ENCODE measurements at places on chromosomes 1 and 21.

GRCh38 chr21:43361127-43361492, 65.8 kb downstream of the SIK1 start:
- no peak for DNase-seq

DNA sequence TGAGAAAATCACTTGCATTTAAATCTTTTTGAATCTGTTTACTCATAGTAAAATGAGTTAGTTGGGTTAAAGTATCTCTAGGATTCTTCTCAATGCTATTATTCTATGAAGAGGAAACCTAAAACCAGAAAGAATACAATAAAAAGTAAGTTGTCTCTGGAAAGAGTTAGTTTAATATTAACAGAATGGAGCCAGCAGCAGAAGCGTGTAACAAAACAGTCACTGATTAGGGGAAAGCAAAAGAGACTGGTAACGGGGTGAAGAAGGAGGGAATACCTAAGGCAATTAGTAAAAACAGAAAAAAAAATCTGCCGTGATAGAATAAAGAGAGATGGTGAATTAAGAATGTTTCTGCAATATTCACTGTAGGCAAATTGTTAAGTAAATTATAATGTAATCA, 60.0 kb downstream of the NRDC start:
- DNase-seq = no peak

DNA sequence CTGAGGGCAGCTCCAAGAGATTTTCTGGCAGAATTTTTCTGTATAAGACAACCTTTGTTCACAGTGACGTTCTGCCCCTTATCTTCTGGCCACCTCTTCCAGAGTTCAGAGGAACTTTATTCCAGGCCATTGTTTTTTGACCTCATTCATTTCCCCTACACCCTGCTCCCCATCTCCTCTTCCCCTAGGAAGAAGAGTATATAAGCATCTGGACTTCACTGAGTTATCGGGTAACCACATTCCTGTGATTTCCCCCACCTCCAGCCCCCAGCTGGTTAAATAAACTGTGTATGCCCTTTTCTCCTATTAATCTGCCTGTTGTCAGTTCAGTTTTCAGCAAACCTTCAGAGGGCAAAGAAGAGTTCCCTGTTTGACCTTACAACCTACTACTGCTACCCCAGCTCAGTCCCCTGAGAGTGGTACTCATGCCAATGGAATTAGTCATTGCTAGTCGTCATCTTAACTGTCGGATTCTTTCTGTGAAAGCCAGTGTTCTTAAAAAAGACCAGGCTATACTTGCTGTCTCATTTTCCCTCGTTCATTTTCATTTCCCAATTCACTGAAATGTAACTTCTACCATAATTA, 14.3 kb upstream of the ALG14 start:
- peak; percentile 76 for DNase-seq

DNA sequence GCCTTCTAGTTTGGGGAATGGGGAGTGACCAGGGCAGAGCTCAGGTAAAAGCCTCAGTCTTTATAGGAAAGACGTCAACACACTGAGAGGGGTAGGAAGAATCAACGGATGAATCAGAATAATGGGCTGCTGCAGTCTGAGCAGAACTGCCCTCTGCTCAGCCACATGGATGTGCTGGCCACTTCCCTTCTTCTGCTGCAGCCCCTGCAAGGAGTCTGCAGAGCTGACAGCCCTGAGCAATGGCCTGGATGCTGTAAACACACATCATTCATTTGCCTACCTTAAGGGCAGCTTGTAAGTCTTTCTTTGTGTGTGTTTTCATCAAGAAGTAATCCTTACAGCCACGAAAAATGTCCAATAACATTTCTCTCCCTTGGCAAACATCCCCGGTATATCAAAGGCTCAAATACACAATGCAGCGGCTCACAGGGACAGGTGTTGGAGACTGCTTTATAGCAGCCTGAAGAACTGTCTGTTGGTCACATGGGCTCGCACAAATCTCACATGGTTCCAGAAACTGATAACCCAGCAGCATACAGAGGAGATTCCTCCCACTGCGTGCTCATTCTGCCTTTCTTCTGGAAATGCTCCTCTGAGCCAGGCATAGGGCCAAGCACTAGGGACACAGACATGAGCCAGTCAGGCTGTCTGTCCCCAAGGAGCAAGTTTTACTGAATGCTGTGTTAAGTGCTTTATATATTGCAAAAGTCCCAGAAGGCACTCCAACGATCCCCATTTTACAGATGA, 110.1 kb downstream of the HMGB4 start:
- no peak for DNase-seq

GRCh38 chr1:210232511-210233215, at the start of gene SERTAD4:
SERTAD4 (plus strand) TSS chr1:210232796; CDS start chr1:210237961, 5,165 bp downstream.
- no peak for DNase-seq

DNA sequence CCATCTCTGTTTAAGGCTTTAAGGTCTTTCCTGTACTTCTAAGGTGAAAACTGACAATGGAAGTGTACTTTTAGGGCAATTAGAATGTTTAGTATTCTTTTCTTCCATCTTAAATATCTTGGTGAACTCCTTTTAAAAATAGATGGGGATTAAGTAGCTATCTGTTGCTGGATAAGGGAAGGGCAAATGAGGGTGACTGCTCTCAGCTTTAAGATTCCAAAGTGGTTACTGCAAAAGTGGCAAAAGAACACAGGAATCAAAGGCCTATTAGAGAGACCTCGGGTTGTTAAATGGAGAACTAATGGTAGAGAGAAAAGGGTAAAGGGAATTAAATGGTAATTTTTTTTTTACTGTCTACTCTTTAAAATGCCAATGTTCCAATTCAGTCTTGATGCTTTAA, 774.1 kb upstream of the B3GALT2 start:
- DNase-seq = no peak

DNA sequence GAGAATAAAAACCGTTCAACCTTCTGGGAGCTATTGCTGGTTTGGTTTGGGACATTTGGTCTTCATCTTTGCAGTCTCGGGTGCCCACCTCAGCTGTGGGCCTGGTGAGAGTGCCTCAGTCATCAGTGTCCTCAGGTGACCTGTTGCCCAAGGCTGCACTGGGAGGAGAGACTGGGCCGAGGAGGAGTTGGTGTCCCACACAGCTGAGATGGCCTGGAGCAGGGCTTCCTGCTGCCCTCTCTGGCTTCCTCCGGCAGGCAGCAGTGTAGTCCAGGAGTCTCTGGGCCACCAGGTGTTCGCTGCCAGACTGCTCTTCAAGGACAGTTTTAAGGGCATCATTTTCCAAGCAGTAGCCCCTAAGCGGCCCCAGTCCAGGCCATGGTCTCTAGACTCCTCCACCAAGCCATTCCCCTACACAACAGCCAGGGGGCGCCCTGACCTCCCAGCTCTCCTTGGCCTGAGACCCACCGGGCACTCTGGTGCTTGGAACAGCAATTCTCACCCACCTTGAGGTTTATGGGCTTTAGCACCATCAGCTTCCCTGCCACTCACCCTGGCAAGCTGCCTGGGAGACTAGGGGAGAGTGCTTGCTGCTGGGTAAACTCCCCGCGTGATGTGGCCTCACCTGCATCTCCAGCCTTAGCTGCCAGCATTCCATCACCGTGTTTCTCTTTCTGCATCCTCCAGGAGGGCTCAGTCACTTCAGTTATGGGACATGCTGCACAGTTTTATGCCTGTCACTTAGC, 9.1 kb upstream of the SYTL1 start:
- no peak for DNase-seq

- no peak for DNase-seq
Measured at GRCh38 chr1:228095938-228096337, 7.2 kb downstream of the C1orf35 start.

DNA sequence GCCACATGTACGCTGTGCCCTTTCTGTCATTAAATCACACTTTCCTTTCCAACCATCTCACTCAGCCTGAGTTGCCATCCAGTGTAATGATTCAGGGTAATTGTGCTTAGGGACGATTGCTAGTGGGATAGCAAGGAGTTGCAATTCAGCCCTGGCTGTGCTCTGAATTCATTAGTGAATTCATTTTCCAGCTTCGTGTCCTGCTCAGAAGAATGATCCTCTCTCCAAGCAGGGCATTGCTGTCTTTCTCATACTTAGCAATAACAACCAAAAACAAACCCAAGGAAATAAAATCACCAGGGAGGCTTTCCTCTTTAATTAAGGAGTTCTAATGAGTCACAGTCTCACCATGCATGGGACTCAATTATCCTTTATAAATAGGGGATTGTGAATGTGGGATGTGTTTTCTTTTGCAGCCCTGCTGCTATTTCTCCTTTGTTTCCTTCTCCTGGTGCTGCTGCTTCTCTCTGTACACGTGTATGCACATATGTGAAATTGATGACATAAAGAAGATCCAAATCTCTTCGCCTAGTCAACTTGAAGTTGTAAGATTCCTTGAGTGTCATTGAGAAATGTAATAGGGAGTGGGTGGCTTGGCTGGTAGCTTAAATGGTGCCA, 167.0 kb downstream of the TSEN15 start:
- DNase-seq = no peak

DNA sequence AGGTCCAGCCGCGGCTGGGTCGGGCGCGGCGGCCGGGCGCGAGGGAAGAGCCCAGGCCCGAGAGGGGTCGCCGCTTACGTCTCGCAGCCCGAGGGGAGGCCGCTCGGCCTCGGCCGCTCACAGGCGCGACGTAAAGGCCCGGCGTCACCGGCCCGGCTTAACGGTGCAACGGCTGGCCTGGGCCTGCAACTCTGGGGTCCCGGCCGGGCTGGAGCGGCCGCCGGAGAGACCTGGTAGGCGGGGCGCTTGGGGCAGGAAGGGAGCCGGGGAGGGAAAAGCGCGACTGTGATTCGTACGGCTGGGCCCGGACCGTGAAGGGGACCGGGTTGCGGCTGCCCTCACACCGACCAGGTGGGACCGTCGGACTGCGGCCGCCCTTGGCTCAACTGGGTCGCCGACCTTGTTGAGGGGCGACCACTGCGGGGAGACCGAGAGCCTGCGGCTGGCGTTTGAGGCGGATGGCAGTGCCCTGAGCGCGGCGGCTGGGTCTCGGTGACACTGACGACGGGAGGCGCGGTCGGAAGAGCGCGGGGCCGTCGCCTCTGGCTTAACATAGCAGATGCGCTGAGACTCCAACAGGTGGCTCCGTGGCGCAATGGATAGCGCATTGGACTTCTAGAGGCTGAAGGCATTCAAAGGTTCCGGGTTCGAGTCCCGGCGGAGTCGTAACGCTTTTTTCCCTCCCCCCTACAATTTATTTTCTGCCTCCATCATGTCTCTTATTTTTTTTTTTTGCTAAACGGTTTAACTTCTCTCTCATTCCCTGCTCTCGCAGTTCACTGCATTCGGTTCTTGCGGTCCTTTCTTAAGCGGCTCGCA, 31.8 kb downstream of the DNTTIP2 start:
- DNase-seq = no peak

GRCh38 chr1:228085287-228085951, 2.9 kb downstream of the ARF1 start:
- peak; percentile 57 for DNase-seq

GRCh38 chr1:203769505-203770343, 4.7 kb downstream of the LAX1 start:
- peak; percentile 70 for DNase-seq

DNA sequence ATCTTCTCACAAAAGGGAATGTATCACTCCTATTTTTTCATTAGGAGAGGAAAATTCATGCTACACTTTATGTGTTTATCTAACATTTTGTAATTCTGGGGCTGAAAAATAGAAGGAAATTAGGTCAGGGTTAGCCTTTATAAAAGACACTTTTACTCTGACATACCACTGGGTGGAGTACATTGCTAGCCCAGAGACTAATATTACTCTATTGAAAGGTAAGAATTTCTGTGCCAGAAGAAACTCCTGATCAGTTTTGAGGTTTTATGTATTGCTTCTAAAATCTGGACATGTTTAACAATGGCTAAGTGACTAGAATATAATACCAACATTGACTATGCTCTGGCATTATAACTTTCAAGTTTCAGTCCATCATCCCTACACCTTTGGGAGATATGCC, 724.6 kb downstream of the USP25 start:
- DNase-seq = no peak

GRCh38 chr1:222099746-222100145, 357.9 kb upstream of the DUSP10 start:
- no peak for DNase-seq

DNA sequence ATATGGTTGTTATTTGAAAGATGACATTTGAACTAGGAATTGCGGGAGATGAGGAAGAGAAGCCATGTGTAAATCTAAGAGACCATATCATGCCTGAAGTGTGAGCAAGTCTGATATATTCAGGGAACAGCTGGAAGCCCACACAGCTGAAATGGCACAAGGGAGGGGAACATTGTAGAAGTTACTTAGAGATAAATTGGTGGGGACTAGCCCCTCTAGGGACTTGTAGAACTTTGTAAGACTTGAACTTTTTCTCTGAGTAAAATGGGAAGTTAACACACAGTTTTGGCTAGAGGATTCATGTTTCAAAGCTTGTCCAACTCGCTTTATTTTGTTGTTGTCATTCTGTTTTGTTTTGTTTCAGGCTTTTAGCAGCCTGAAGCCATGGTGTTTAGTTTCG, 216.4 kb downstream of the FMN2 start:
- no peak for DNase-seq

DNA sequence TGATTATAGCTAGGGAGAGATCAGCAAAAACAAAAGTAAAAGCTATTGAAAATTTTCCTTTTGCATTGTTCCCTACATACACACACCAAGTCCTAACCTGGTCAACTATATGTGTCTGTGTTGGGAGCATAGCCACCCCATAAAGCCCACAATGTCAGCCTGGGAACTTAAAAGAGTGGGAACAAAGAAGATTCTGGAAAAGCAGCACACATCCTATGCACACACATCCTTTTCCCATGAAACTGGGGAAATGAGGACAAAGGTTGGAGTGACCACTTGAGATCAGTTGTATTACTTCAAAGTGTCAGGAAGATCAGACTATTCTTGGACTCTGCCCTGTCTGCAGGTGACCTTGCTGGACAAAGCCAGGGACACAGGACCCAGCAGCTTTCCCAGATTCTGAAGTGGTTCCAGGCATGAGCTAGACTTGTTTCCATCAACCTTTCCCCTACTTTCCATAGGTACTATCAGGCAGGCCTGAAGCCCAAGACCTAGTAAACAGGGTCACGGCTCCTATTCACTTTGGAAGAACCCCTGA, 15.9 kb downstream of the TXNIP start:
- no peak for DNase-seq

- peak; percentile 51 for DNase-seq
Measured at GRCh38 chr1:1013105-1013921, at the start of gene ISG15. ISG15 (plus strand) TSS chr1:1013497; CDS start chr1:1013574, 77 bp downstream.

GRCh38 chr1:99685516-99686180, 39.7 kb downstream of the PALMD start:
- DNase-seq = peak; percentile 74

- no peak for DNase-seq
Measured at GRCh38 chr1:155192346-155193274, 15.1 kb downstream of the THBS3 start.
